ENCODE measurements at places on chromosomes 11 and 22.

DNA sequence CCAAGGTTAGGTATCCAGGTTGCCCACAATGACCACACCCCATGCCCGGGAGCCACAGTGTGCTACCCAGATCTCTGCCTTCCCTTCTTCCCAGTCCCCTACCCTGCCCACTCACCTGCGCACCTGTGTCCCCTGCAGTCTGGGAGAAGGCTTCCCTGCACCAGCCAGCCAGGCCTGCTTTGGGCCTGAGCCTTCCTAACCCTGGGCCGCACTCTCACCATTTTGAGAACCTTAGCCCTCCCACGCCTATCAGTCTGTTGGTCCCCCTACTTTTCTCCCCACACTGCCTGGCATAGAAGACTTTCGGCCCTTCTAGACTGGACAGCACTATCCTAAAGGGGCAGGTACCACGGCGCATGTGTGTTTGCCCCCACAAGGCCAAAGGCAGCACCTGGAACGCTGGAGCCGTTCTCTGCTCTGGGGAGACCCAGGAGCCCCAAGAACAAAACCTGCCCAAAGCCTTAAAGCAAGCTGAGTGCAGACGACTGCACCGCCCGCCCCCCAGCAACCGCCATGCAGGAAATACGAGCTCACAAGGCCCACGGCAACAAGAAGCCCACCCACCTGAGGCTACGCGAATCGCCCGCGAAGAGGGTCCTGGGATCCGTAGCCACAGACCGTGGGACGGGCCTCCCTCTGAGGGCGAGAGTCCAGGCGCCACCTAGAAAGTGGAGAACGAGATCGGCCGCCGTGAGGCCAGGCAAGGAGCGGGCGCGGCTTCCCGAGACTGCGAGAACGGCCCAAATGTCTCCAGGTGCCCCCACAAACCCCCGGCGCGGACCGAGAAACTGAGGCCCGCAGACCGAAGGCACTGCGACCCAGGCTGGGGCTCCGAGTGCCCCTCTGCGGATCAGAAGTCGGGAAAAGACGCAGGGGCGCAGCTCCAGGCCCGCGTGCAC lies 546 bp downstream of the GNB1L start:
- DNase-seq, result peak; percentile 27

GRCh38 chr11:115643549-115644270 lies 139.5 kb upstream of the CADM1 start:
- no peak for DNase-seq

DNA sequence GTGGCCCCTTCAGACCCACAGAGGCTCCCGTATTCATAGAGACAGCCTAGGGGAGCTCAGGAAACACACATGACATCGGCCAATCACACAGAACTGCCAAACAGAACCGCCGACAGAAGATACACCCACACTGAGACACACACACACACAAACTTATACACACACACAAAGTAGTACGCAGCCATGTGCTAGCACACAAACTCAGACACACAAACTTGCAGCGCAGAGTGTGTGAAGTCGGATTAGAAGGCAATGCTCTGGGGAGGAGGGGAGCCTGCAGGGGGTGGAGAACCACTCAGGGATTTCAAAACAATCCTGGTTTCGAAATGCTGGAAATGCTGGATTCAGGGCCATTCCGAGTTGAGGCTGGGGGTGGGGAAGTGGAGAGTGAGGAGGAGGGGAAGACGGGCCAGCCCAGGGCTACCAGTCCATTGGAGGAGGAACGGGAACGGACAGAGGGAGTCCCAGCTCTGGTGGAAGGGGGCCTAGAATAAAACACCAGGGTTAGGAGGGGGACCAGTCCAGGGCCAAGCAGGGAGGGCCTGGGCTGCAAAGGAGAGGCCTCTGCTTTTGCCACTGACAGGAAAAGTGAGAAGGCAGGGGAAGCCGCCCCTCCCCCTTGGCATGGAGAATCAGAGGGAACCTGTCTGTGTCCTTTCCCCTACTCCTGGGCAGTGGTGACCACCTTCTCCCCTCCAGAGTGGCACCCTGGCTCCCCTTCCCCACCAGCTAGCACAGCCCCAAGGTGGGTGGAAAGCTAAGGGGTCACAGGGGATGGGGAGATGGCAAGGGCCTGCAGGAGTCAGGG lies 4.4 kb downstream of the BCL9L start:
- DNase-seq, result no peak

DNA sequence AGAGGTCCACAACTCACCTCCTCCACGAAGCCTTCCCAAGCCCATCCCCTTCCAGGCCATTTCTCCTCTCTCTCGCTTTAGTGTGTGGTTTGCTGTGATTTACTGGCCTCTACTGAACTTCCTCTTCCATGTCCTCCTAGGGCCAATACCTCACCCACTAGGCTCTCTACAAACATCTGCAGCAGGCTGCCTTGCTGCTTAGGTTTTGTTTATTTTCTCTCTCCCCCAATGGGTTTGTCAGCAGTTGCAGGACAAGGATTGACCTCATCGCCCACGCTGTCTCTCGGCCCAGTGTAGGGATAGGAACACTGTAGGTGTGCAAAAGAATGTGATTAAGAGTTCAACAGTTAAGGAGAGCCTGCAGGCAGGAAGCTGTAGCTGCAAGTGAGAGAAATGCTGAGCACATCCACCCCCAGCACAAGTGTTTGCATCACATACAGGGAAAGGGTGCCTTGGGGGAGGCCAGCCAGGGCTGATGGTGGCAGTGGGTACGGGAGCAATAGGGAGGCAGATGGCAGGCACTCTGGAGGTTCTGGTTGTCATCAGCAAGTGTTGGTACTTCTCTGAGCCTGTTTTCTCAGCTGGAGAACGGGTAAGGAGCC lies 1.4 kb downstream of the PC start:
- no peak for DNase-seq

- no peak for DNase-seq
These were observed 54.3 kb downstream of the TSPAN18 start for GRCh38 chr11:44780940-44781631.

DNA sequence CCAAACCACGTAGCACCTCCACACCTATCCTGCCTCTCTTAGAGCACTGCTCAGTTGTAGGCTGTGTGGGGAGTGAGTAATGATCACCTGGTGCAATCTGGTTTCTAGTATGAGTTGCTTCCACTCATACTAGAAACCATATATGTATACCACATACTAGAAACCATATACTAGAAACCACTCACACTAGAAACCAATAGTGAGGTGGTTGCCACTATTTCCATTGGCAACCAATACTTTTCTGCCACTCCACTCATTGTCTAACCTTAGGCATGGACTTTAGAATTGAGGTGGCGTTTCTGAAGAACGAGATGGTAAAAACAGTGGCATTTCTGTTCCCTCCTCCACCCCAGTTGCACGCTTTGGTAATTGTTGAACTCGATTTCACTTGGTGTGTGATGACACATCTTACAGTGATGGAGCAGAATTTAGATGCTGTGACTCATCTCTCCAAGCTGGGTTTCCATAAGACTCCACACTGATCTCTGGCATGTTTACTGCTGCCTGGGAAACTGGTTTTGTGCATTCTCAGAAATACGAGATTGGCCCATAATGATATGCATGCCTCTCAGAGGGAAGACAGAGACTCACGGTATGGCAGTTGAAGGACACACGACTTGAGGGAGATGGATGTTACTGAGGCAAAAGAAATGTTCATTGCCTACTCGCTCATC lies 82.9 kb downstream of the KIRREL3 start:
- DNase-seq, result no peak

GRCh38 chr11:23540101-23540561 lies 679.9 kb upstream of the CCDC179 start:
- no peak for DNase-seq

DNA sequence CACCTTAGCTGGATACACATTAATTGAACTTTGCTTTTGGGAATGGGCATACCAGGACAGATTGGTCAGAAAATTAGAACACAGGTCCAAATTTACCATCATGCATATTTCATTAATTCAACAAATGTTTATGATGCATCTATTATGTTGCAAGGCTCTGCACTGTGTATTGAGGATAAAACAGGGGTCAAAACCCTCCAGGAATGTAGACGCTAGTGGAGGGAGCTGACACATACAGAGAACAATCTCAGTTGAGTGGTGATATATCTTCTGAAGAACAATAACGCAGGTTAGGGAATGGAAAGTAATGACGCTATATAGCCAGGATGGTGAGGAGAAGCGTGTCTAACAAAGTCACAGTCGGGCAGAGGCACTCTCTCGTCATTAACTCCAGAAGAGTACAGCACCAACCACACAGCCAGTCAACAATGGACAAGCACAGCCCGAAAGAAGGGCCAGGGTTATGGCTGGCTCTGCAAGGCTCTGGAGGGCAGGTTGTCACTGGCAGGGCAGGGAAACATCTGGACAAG lies 3.8 kb downstream of the FLI1 start:
- DNase-seq, result no peak

- DNase-seq, result no peak
These were observed 47.7 kb downstream of the C11orf91 start for GRCh38 chr11:33652930-33653329.

GRCh38 chr22:50136581-50137015 lies 33.9 kb upstream of the PANX2 start:
- no peak for DNase-seq

DNA sequence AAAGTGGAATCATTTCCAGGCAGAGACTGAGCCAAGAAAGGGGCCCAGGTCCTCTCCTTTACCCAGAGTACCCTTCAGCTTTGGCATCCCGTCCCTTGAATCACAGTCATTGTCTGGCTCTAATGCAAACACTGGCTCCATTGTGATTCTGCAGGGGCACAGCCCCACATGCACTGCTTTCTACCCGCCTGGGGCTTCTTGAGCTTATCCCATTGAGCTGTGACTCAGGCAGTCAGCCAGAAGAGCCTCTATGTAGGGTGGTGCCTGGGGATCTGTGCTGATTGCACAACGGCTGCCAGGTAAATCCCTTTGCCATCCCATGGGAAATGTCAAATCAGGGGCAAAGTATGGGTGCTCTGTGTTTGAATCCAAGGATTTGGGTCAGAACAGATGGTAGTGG lies 88.9 kb downstream of the RASSF10 start:
- no peak for DNase-seq

DNA sequence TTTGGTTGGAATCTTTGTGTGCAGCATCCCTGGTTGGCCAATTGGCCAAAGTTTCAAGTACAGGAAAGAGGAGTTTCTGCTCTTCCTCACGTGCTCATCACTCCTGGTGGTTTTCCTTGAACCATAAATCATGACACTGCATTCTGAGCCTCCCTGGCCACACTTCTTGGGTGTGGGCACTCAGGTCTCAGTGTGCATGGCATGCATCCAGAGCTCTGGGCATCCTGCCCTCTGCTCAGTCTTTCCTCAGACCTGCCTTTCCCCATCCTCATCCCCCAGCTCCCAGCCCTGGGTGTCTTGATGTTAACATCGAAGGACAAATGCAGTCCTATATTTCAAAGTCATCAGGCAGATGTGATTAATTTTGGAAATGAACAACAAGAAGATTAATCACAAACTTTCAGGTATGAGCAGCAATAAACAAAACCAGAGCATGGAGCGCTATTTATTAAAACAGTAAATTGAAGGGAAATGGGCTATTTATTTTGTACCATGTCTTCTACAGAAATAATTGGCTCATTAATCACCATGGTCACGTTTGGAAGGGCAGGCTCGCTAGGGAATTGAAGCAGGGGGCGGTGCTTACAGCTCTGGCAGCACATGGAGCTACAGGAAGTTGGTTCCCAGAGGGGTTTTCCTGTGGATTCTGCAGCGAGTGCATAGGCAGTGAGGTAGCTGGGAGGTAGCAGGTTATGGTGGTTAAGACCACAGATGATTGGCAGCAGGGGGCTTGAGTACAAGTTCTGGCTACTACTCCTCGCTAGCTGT lies 89.6 kb downstream of the CSNK2A3 start:
- no peak for DNase-seq

- DNase-seq, result no peak
These were observed 3.5 kb upstream of the LARGE1 start for GRCh38 chr22:33923660-33924246.

All from stimulated activated CD4-positive, alpha-beta T cell treated with anti-CD3 and anti-CD28 coated beads, Interleukin-4, amount 100 ng/mL, for 1 hour (primary cell).